CD4-positive, alpha-beta T cell treated with Interleukin-6 at 100 ng/mL for 8 hours (primary cell): ENCODE measurements at places on chromosomes 12 and 14.

DNA sequence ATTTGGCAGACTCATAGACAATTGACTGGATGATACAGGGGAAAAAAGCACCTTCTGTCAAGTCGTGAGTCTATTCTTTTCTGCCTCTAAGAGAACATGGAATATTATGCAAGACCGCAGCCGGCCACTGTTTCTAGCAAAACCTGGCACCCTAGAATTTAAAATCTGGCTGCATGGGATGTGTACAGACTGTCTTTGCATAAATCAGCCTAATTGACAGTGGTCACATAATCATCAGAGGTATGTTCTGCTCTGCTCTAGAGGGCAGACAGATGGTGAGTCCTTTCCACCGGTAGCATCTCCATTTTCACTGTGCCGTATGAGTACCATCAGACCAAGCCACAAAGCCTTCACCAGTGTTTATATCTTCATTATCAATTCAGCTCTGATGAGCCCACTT, 80.6 kb downstream of the KCNK10 start:
- DNase-seq, result no peak

- DNase-seq, result no peak
These were observed 3.2 kb downstream of the PTGES3 start for GRCh38 chr12:56684745-56685359.

DNA sequence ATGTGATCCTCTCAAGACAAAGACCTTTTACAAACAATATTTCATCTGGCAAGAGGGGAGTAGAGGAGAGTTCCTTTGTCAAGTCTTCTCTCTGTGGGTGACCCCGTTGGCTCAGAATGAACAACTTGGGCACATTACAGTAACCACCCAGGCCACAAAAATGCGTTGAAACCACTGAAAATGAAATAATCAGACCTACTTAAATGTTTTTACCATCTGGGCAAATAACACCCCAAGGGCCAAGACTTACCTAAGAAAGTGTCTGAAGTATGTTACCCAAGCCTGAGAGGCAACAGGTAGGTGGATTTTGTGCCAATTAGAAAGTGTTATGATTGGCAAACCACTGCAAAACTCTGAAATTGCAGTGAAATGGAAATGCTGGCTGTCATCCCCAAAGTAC, 1.3 kb downstream of the TC2N start:
- peak; percentile 37 for DNase-seq

GRCh38 chr14:24195186-24196070, at the start of gene TM9SF1:
Gene TM9SF1 (minus strand): TSS chr14:24195441. CDS start chr14:24195019, 422 bp downstream.
- peak; percentile 85 for DNase-seq

DNA sequence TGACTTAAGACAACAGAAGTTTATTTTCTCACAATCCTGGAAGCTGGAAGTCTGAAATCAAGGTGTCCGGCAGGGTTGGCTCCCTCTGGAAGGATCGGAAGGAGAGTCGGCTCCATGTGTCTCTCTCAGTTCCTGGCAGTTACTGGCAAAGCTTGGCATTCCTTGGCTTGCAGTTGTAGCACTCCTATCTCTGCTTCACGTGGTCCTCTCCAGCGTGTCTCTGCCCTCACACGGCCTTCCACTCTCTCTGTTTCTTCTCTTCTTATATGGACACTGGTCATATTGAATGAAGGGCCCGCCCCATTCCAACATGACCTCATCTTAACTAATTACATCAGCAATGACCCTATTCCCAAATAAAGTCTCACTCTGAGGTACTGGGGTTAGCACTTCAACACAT, 60.1 kb upstream of the TUNAR start:
- DNase-seq, result no peak

GRCh38 chr12:96258104-96258961, 64.2 kb downstream of the ELK3 start:
- DNase-seq, result no peak

- DNase-seq, result no peak
These were observed 63.6 kb downstream of the CRADD start for GRCh38 chr12:93740751-93741150.
